ENCODE measurements at places on chromosomes 11 and 22.

- no peak for DNase-seq
Measured at GRCh38 chr11:102546923-102547471, 16.4 kb upstream of the MMP7 start.

DNA sequence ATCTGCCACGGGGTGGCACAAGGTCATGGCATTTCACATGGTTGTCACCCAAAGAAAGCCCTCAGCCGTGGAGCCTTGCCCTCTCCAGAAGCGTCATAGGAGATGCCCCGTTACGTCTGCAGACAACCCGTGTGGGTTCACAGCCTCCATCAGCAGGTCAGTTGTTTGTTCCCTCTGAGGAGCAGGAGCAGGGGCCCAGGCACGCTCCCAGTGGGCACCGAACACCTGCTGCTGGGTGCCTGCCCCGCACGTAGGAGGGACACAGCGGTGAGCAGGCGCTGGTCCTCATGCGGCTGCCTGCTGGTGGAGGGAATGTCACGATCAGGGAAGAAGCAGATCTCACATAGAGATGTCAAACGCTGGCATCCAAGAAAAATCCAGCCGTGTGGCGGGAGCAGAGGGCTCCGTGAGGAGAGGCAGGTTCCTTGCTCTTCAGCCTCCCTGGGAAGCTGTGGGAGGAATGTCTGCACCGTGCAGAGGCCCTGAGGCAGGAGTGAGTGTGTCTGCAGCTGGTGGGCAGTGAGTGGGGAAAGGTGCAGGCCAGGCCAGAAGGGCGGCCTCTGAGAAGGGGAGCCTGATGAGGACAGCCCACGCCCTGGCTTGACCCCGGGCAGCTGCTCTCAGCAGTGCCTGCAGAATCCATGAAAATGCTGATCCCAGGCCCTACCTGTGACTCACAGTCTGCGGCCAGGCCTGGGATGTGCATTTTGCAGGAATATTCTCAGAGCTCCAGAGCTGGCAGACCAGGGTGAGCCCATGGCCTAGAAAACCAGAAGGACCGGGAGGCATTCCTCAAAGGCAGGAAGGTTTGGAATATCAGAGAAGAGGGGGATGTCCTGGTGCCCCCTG is 36.4 kb upstream of the TH start:
- DNase-seq: no peak

DNA sequence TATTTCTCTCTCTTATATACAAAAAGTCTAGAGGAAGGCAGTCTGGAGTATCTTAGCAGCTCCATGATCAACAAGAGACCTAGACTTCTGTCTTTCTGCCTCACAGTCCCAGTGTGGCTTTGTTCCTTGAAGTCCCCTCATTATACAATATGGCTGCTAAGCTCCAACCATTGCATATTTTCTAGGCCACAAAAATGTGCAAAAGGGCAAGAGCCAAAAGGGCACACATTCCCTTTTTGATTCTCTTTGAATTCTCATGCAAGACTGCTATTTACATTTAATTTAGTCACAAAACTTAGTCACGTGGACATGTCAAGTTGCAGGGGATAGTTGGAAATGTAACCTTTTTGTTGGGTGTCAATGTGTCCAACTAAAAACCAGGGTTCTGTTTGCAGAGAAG is 64.2 kb upstream of the OLFML1 start:
- no peak for DNase-seq

DNA sequence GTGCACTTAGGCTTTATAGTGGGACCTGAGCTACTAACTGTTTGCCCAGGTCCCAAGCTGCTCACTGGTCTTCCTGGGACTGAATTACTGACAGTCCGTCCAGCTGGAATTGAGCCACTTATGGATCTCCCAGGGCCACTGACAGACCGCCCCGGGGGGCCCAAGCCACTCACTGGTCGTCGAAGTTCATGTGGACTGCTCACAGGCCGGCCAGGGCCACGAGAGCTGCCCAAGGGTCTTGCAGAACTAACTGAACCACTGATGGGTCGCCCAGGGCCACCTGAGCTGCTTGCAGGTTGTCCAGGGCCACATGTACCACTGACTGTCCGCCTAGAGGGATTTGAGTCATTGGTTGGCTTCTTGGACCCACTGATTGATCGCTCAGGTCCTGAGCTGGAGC is 15.1 kb downstream of the MISFA start:
- DNase-seq: no peak

DNA sequence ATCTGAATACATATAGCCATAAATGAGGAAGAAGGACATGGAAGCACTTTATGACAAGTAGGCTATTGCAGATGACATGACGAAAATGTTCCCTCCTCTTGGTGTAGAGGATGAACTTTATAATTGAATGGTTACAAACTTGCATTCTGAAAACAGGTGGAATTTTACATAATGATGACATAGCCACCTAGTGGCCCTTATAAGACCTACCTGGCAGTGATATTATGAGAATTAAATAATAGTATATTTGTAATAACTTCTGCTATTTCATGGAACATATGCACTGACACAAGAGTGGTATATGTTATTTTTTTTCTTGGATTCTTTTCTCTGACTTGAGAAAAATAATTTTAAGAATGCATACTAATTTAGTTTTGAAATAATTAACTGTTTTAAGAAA is 22.9 kb downstream of the TRIM22 start:
- DNase-seq: peak; percentile 42

- DNase-seq: no peak
Measured at GRCh38 chr11:78690352-78690987, 115.8 kb upstream of the NARS2 start.

DNA sequence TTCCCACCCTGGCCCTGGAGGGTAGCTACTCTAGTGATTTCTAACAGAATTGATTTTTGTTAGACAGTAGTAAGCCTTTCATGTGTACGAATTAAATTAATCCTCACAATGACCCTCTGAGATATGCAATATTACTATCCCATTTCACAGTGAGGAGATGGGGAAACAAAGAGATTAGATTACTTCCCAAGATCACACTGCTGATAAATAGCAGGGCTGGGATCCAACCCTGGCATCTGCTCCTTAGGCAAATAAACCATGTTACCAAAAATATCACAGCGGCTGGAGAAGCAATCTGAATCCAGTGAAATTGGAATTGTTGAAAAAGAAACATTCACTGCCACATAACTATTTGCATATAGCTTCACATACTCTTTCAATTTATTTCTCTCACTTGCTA is 12.8 kb upstream of the CAVIN3 start:
- DNase-seq: no peak

DNA sequence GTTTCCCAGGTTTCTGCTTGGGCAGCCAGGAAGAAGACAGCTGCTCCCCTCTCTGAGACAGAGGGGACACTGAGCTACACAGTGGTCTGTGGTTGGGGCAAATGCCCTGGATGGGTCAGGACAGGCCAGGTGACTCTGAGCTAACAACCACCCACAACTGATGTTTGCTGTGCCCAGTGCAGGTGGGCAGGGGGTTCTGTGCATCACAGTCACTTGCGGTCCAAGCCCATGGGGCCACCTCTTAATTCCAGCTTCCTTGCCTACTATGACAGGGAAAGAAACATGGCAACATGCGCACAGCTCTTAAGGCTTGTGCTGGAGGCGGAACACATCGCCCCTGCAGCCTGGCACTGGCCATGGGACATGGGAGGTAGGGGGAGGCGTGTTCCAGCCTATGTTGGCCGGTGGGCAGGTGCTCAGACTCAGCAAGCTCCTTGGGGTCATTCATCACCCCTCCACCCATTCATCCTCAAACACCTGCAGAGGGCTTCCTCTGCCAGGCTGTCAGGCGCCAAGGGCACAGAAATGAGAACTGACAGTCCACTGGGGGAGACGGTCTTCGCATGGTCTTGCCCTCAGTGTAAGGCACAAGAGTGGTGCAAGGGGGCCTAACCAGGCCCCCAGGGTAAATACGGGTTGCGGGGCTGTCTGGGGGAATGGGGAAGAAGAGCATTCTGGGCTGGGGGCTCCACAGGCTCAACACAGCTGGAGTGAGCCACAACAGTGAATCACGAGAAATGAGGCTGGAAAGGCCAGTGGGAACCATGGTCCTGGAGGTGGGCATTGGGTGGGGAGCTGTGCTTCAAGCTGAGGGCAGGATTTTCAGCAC is 55.6 kb downstream of the ARFGAP3 start:
- DNase-seq: no peak

DNA sequence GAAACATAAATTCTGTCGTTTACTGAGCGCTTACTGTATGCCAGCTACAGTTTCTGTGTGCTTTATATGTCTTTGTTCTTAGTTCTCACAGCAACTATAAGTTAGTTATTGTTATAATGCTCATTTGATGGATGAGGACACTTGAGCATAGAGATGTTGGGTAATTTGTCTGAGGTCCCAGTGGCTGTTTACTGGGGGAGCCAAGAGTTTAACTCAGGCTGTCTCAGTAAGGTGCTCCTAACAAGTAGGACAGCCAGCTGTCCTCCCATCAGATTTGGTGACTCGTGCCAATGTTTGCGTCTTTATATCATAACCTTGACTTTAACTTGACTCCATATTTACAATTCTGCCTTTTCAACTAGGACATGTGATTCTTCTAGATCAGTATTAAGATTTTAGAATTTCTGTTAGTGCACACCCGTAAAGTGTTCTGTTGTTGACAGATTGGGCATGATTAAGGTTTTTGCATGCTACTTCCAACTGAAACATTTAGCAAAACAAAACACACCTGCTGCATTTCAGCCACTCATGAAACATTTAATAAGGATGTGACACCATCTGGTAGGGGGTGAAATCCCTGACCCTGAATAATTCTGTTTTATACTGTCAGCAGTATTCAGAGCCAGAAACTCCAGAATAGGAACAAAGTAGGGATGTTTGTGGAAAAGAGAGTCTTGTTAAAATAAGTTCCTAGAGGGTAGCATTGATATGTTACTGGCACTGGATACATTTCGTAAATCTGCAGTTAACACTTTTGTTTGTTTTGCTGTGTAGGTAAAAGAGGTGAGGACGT is 1.9 kb downstream of the REXO2 start:
- DNase-seq: peak; percentile 10

DNA sequence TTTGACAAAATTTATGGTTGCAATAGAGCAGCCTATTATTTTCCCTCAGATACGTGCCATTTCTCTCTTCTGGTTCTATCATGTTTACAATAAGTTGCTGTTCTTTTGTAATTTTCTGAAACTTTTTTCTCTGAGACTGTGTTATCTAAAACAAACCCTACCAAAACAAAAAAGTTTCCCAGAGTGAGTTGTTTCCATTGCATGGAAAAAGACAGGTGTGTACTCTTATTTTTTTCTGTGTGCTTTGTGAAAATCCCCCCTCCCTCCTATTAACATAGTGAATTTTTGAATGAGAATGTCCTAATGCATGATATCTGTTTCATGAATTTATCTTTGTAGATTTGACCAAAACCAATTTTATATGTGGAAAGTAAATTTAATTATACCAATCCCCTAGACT is 137.6 kb downstream of the DDX10 start:
- no peak for DNase-seq

DNA sequence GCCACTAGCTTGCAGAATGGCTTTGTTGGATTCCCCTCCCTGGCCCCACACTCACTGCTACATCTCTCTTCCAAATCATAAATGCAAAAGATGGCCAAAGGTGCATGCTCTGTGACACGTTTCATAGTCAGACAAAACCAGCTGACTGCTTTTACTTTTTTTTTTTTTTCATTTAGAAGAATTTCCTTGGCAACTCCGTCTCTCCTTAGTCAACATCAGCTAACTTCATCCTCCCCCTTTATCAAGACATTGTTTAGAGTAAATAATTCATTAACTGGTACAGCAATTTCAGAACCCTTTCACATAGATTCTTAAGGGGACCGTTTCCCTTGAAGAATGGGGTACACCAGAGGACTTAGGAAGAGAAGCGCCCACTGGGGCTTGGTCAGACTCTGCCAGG is 16.0 kb downstream of the KCNQ1OT1 start:
- DNase-seq: peak; percentile 13

- peak; percentile 60 for DNase-seq
Measured at GRCh38 chr22:20206709-20207215, 55.9 kb upstream of the CCDC188 start.

DNA sequence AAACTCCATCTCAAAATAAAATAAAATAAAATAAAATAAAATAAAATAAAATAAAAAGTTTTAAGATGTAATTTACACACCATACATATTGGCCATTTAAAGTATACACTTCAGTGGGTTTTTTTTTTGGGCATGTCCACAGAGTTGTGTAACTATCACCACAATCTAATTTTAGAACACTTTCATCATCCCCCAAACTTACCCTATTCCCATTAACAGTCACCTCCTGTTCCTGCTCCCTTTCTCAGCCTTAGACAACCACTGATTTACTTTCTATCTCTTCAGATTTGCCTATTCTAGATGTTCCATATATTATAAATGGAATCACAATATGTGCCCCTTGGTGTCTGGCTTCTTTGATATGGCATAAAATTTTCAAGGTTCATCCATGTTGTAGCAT is 4.6 kb upstream of the ACER3 start:
- no peak for DNase-seq

GRCh38 chr11:118911880-118912741 is 13.6 kb downstream of the BCL9L start:
- peak; percentile 96 for DNase-seq

DNA sequence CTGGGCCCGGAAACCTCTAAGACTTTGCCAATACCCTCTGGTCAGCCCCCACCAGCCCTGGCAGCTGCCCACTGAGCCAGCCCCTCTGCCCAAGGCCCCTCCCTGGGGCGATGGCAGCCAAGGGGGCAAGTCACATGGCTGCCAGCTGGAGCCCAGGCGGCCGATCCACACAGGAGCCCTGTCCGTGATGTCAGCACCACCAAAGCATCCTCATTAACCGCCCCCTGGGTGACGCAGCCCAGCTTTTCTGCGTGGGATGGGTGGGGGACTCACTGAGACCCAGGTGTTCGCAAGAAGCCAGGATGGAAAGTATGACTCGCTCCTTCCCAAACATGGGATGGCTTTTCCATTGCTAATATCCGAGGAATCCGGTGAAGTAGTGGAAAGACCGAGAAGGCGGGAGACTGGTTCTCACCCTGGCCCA is 46.6 kb upstream of the WNT7B start:
- DNase-seq: peak; percentile 69

GRCh38 chr11:30585125-30585891 is 845 bp downstream of the MPPED2 start:
- DNase-seq: peak; percentile 13

DNA sequence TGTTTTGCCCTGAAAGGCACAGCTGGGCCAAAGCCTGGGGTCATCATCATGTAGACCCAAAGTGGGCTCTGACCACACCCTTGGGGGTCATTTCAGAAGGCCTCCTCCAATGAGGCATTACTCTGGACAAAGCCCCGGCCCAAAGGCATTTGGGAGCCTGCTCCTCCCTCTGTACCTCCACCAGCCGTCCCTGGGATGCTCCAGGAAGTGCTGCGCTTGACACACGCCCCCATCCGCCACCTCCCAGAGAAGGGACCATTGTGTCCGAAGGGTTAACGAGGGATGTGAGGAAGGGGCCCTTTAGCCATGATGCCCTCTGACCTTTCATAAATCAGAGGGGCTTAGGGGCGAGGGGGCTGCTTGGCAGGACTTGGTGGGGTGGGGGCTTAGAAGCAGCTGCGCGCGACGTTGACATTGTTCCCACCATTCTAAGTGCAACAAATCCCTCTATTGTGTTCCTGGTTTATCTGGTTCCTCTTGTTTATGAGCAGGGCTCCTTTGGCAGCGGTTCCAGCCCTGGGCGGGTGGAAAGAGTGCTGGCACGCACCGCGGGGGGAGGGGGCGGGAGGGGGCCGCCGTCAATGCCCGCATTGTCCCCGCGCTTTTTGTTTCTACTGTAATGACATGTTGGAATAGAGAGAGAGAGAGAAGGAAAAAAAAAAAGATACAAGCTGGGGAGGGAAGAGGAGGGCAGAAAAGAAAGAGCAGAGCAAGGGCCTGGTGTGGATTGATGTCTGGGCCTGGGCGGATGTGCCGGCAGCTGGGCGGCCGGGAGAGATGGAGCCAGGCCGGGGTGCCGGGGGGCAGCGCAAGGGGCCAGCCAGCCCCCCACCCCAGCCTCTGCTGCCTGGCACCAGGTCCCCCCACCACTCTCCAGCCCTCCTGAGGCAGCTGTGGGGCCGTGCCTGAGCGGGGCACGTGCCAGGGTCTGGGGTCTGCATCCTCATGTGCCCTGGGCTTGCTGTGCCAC is 32.1 kb upstream of the SOX10 start:
- peak; percentile 38 for DNase-seq
